ENCODE measurements at places on chromosomes 1 and 21.

DNA sequence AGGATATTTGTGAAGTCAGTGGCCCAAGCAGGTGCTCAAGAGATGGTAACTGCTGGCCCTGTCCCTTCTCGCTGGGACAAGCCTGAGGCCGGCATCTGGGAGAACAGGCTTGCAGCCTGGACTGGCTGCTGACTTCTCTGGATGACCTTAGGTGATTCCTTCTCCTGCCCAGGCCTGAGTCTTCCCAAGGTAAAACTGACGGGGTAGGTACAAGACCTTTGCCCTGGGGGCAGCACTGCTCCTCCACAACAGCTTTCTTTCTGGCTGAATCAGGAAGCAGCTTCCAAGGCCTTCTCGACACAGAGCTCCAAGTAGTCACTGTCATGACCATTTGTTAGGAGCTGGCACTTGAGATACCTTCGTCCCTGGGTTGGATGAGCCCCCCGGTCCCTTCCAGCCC lies 59.6 kb downstream of the DMRTB1 start:
- DNase-seq = no peak

GRCh38 chr1:20198918-20199317 lies 12.6 kb upstream of the PLA2G2C start:
- DNase-seq = no peak

DNA sequence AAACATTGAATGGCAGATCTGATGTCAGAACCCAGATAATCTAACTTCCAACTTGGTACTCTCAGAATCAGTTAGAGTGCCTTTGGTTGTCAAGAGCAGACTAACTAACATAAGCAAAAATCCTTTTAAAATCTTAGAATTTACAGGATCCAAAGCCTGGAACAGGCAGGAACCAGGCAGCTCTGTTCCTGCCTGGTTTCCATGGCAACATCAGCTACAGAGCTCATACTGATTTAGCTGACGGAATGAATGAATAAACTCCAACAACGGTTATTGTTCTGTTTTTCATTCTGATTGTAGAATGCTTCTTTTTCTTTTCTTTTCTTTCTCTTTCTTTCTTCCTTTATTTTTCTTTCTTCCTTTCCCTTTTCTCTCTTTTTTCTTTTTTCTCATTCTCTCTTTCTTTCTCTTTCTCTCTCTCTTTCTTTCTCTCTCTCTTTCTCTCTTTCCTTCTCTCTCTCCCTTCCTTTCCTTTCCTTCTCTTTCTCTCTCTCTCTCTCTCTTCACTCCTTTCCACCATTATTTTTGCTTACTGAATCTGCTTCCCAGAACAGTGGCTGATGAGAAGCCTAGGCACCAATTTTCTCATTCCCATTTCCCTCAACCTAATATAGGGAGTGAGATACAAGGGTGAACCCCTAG lies 121.6 kb downstream of the RGS7 start:
- no peak for DNase-seq

GRCh38 chr1:26677306-26678115 lies 18.3 kb upstream of the ARID1A start:
- DNase-seq = no peak

- DNase-seq = no peak
Observed at GRCh38 chr1:27496604-27497155, 6.7 kb upstream of the WASF2 start.

DNA sequence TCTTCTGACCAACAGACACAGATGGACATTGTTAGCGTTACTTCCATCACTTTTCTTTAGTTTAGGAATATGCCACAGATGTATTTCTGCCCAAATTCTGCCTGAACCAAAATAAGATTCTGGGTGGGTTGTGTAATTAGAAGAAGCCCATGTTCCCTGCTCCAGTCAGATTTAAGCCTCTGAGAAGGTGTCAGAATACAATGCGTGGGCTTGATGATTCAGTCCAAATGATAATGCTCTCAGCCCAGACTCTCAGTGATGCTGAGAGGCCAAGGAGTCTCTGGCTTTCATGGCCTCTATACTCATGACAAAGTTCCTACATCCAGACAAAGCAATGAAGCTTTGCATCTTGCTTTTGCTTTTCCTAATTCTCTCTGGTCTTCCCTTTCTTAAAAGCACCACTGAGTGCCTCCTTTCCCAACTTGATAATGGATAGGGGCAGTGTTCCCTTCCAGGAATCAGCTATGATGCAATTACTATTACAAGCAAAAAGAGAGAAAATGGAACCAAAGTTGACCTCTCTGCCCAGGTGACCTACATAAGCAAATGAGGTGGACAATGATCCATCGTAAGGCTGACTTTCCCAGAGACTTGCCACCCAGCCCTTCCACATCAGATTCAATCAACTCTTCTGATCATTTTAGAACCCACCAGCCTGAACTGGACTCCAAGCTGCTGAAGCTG lies 8.8 kb downstream of the SEC16B start:
- DNase-seq = no peak

- DNase-seq = no peak
Observed at GRCh38 chr21:28639737-28640136, 352.9 kb downstream of the LTN1 start.

- no peak for DNase-seq
Observed at GRCh38 chr1:85940656-85941306, 215.8 kb downstream of the COL24A1 start.

DNA sequence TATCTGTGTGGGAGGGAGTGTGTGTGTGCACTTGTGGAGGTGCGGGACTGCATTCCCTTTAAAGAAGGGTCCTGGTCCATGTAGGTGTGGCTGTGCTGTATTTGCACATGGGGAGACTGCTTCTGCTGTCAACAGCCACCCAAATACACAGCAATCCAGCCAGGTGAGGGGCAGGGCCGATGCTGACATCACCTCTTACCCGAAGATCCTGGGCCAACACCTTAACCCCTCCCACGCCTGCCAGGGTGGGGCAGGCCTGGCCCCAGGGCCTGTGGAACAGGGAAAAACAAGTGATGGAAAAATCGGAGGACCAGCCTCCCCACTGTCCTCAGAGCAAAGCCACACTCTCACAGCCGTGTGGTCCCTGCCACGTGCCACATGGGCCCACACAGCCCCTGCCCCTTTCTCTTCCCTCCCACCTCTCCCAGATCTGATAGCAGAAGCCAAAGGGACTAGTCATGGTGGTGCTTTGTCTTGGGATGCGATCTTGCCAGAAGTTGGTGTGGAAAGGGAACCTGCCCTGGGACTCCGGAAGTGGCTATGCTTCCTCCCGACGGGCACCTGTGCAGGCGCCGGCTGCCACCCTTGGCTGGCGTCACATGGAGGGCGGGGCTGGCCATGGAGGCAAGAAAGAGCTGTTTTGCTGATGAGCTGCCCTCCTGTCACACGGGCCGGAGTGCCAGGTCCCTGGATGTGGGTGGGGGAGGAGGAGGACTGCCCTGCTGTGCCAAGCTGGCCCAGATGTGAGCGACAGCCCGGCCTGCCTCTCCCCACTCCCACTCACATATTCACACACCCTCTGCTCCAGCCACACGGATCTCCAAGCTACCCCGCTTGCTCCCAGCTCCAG lies 7.8 kb upstream of the CASZ1 start:
- no peak for DNase-seq

DNA sequence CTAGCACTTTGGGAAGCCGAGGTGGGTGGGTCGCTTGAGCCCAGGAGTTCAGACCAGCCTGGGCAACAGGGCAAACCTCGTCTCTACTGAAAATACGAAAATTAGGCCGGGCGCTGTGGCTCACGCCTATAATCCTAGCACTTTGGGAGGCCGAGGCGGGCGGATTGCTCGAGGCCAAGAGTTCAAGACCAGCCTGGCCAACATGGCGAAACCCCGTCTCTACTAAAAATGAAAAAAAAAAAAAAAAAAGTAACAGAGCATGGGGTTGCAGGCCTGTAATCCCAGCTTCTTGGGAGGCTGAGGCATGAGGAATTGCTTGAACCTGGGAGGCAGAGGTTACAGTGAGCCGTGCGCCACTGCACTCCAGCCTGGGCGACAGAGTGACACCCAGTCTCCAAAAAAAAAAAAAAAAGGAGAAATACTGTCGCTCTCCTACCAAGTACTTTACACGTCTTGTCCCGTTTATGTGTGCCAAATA lies 724 bp upstream of the NEK2 start:
- DNase-seq = no peak

DNA sequence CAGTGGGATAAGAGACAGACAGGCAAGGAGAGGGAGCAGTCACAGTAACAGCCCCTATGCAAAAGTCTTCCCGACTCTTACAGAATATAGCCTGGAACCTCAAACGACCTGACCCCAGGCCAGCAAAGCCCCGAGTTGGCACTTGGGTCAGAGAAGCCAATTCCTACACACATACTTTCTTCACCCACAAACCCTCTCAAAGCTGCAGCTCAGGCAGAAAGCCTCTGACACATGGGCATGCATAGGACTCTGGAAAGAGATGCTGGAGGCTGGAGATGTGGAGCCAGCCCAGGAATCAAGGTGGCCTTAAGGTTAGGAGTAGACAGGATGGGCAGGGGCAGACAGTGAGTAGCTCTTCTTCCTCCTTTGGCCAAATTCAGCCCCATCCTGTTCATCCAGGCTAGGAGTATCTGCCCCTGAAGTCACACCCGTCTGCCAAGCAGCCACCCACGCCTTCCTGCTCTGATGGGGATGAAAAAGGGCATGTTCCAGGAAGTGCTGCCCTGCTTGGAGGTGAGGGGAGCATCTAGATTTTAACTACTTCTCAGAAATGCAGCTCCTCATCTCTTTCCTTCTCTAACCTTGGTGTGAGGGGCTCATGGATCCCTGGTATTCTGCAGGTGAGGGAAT lies 7.8 kb downstream of the SLC41A1 start:
- no peak for DNase-seq

- DNase-seq = no peak
Observed at GRCh38 chr1:179860652-179861051, 17.0 kb downstream of the TOR1AIP2 start.

GRCh38 chr1:176096015-176096414 lies 111.1 kb downstream of the COP1 start:
- DNase-seq = no peak

GRCh38 chr1:32223683-32224082 lies 1.5 kb downstream of the EIF3I start:
- DNase-seq = no peak

- DNase-seq = no peak
Observed at GRCh38 chr1:89407360-89407759, 43.5 kb downstream of the GBP6 start.

DNA sequence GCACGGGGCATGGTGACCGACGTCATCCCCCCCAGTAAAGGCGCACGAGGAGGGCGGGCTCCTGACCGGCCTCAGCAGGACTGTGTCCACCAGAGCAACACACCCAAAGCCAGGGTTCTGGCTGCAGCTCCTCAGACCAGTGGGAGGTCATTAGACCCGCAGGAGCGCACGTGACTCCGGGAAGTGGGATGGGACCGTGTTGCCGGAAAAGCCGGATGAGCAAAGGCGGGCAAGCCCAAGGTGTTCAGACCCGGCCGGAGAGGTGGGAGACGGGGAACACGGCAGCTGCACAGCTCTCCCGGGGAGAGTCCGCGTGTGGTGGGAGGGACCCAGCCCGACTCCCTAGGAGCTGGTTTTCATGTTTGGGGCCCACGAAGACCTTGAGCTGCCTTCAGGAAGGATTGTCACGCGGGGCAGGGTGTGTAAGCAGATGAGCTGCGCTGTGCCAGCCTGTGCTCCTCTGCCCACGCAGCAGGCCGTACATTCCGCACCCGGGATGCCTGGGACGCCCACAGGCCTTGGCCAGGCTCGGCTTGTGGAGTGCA lies 20.6 kb upstream of the TRAPPC10 start:
- no peak for DNase-seq

- no peak for DNase-seq
Observed at GRCh38 chr21:36310016-36310415, 10.0 kb upstream of the MORC3 start.

DNA sequence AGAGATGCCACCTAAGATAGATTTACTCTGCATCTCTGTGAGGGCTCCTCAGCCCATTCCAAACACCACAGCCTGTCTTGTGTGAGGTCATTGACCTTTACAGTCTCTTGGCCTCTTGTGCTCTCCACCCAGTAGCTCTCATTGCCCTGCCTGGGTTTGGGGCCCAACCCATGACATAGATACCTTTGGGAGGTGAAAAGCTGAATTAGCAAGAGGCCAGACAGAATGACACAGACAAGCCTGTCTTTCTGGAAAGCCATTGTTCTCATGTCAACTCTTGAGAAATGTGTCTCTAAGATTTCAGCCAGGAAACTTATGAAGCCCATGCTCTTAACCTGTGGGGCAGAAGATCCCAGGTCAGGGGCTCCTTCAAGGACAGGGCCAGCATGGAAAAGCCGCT lies 18.4 kb upstream of the F3 start:
- no peak for DNase-seq

DNA sequence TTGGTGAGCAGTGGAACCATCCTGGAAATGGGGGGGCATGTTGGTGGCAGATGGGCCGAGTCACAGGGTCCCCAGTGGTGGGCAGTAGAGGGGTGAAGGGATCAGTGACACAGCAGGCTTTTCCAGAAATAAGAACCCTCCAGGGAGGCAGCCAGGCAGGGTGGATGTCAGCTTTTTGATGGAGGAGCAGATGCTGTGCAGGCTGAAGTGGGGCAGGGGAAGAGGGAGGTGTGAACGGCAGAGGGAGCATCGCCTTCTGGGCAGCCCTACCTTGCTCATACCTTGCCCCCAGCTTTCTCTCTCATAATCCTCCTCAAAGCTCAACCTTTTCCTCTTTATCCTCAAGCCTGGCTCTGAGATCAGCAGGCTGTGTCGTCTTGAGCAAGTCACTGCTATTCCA lies 131.8 kb upstream of the IPO9 start:
- no peak for DNase-seq

- peak; percentile 29 for DNase-seq
Observed at GRCh38 chr1:2414297-2414958, 2.1 kb upstream of the PEX10 start.

- no peak for DNase-seq
Observed at GRCh38 chr21:17613242-17613676, 558 bp upstream of the BTG3 start.

DNA sequence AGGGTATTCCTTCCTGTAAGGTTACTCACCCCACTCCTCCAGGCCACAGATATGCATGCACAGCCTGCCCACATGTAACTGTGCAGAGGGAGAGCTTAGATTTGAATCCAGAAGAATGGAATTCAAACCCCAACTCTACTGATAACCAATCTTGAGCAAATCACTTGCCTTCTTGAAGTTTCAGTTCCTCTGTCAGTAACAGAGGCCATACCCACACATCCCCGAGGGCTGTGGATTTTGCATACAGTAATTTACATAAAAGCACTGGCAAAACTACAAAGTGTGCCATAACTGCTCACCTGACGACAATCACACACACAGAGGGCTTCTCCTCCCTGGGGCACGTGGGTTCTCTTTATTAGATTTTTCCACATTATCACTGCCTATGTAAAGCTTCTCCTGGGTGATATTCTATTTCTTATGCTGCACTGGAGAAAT lies 18.6 kb downstream of the CD247 start:
- DNase-seq = peak; percentile 66

- DNase-seq = no peak
Observed at GRCh38 chr1:80369780-80370179, 1363.2 kb upstream of the ADGRL4 start.

- DNase-seq = peak; percentile 26
Observed at GRCh38 chr1:165369255-165369848, 12.8 kb upstream of the LMX1A start.

DNA sequence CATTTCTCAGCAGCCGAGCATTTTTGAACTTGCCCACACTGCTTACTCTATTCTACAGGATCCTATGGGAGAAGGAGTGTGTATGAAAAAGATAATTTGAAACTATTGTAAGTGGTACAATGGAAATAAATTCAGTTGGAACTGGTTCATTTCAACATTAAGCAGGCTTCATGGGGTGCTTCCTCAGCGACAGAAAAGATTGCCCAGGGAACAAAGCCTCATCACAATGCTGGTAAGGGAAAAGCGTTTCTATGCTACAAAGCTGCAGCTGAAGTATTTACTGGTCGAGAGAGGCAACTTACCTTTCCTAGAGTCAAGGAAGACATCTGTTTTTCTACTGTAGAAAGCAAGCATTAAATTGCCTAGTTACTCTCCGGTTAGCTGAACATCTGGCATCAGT lies 568.2 kb upstream of the ZP4 start:
- DNase-seq = no peak

Measured in NCI-H1048 (cell line).